GM20000 (cell line): ENCODE measurements at places on chromosomes 1 and 21.

GRCh38 chr1:54138994-54139393 lies 13.8 kb downstream of the CDCP2 start:
- DNase-seq: no peak

- no peak for DNase-seq
These were observed 19.9 kb downstream of the SOX13 start for GRCh38 chr1:204092632-204093420.

GRCh38 chr21:45286671-45287437 lies 841 bp downstream of the POFUT2 start:
- no peak for DNase-seq

GRCh38 chr1:206114692-206115640 lies 2.2 kb downstream of the AVPR1B start:
- DNase-seq: no peak

DNA sequence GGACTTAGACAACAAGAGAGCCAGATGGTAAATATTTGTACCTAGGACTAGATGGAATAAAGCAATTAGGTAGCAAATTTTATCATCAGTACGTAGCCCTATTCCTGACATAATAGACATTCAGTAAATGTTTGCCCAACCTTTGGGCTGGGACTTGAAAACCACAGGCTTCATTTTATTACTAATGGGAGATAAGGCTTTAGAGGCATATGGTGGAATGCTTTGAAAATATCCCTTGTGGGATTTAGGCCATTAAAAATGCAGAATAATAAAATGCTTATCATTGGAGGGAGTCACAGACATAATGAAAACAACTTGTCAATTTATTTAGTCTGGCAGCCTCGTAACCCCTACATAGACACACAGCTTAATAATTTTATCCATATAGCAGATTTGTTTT lies 296.1 kb upstream of the SPAG17 start:
- no peak for DNase-seq

DNA sequence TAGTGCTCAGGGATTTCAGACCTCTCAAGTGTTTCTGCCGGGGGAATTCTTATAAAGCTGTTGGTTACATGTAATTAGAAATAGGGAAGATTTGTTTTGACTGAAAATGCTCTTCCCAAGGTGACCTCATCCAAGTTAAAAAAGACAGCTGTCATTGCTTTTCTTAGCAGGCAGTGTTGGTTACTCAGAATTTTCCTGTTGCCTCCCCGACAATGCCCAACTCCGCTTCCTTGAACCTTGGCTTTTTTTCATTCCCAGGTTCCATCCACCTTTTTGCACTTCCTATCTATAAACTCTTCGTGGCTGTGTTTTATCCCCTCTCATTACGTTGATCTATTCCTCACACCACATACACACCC lies 825 bp upstream of the DPH5 start:
- DNase-seq: no peak

GRCh38 chr1:213761845-213762407 lies 225.8 kb upstream of the PROX1 start:
- DNase-seq: no peak

- peak; percentile 85 for DNase-seq
These were observed 12.6 kb downstream of the PYCR2 start for GRCh38 chr1:225911191-225912130.

GRCh38 chr1:222824641-222825040 lies 9.8 kb downstream of the DISP1 start:
- no peak for DNase-seq

- DNase-seq: no peak
These were observed 178.6 kb downstream of the GPR52 start for GRCh38 chr1:174626031-174627025.

DNA sequence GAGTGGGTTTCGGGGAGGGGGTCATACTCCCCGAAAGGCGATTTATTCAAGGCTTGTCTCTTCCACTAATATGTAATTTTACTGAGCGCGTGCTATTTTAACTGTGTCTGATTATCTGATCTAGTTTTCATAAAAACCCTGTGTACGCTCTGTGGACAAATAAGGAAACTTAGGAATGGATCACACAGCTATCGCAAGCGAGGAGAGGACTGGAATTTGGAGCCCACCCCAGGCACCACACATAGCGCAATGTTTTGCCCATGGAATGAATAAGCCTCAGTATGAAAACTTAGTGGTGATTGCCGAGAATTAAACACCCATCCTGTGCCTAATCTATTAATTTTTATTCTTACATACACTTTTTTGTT lies 9.8 kb upstream of the RAB42 start:
- DNase-seq: no peak

DNA sequence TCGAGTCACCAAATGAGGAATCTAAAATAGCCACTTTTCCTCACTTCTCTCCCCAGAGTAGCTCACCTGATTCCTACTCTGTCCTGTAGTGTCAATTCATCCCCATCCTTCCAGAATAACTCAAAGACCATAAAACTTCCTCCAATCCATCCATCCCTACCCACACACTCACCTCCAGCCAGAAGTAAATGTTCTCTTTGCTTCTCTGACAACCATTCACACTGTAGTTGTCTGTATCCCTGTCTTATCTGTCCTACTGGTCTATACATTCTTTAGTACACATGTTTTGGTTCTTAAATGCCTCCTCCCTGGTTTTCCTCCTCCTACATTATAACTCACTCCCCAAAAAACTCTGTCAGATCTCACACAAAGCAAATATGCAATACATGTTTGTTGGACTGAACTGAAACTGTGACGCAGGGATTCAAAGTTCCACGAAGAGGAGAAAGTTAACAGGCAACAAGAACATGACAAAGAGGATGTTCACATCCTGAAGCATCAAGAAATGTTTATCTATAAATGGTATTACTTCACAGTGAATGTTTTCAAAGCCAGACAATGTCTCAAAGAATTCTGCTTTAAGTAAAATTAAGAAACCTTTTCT lies 11.0 kb downstream of the TP53BP2 start:
- DNase-seq: no peak

DNA sequence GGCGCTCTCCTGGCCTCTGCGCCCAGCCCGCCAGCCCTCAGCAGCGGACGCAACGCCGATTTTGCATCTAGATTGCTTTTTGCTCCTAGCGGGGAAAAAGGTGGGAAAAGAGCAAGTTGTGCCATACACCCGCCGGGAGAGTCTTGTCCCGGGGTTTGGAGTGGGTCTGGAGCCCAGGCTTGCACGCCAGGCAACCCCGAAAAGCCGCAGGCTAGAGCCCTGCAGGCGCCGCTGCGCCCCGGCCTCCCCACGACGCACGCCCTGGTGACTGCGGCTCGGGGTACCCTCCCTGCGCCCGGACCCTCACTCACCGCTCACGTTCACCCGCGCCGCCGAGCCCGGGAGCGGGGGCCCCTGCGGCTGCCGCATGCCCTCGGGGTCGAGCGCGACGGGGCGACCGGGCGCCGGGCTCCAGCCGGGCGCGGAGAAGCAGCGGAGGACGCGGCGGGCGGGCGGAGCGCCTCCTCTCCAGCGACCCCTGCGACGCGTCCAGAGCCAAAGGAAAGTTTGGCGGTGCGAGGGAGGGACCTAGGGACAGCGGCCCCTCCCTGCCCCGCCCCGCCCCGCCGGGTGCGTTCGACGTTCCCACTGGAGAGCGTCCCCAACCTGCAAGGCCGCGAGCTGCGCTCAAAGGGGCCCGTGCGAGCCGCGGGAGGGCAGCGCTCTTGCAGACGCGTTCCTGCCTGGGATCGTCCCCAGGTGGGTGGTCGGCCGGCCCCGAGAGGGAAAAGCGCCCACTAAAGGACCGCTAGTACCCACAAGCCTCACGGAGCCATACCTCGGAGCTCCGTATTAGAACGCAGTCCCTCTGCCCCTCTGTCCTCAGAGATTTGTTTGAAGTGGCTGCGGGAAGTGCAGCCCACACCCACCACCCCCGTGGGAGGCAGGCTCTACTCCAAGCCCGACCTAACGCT lies at the start of gene LPAR3:
TSS of gene LPAR3 (minus strand) at position 502 of the 914 bp plus-strand sequence. CDS start 27,086 bp downstream, outside the sequence.
- no peak for DNase-seq

DNA sequence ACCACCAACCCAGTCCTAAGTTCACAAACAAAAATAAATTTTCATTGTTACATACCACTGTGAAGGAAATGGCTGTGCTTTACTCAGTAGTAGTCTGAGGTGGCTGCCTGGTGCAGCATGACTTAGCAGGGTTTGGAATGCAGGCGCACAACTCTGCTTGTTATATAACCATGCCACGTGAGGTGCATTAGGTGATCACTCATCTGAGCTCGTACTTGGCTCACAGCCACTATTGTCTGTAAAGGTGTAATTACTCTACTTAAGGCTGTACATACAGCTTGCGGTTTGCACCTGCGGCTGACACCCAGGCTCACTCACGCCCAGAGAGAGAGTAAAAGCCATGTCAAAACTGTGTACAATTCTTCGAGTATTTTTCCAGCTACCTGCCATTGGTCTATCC lies 599.4 kb downstream of the LTN1 start:
- no peak for DNase-seq

DNA sequence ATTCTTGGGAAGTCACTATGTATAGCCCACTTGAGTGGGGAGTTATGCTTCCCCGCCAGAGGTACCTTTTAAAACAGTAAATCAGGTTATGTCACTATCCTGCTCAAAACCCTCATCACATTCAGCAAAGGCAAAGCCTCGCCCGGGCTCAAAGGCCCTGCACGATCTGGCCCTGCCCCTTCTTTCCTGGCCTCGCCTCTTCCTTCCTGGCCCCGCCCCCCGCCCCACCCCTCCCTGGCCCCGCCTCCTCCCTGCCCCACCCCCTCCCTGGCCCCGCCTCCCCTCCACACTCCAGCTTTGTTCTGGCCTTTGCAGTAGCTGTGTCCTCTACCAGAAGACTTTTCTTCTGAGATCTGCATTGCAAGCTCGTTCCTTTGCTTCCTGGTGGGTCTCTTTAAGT lies 6.6 kb downstream of the LDLRAD2 start:
- peak; percentile 89 for DNase-seq

- DNase-seq: no peak
These were observed 9.3 kb downstream of the C1QB start for GRCh38 chr1:22662318-22662717.

- no peak for DNase-seq
These were observed 10.0 kb upstream of the OTUD3 start for GRCh38 chr1:19872190-19872589.

GRCh38 chr1:41361495-41362356 lies 492 bp downstream of the FOXO6 start:
- DNase-seq: peak; percentile 64

DNA sequence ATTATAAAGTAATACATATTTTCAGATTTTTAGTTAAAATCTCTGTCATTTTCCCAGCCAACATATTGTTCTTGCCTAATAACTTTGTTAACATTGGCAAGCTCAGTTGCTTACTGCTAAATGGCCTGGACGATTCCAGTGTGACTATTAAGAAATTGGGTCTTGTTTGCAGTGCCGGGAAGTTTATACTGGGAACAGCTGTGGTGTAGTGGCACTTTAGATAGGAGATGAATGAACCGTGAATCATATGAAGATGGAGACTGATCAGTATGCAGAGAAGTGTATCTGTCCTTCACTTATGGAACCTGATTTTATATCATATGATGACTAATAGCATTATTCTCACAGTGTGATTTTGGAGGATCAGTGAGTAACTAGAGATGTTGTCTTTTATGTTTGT lies 3.3 kb downstream of the CHRM3 start:
- no peak for DNase-seq

DNA sequence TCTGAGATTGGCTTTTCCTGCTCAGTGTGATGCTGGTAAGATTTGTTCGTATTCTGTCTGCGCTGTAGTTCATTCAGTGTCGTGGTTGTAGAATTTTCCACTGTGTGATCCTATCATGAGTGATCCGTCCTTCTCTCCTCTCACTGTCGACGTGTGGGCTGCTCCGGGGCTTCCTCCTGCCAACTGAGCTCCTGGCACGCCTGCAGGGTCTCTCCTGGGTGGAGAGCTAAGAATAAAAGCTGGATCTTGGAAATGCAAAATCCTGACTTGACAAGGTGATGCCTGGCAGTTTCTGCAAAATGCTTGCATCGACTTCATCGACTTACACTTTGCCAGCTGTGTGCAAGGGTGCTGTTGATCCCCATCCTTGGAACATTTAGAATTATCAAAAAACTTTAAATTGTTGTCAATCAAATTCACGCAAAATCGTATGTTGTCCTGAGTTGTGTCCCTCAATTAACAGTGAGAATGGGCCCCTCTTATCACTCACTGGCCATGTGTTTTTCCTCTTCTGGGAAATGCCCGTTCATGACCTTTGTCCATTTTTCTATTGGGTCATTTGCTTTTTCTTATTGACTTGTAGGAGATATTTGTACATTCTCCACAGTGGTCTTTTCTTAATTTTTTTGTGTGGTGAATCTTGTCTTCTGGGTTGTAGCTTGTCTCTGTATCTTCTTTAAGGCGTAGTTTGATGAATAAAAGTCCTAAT lies 125.5 kb downstream of the CRYAA start:
- no peak for DNase-seq

DNA sequence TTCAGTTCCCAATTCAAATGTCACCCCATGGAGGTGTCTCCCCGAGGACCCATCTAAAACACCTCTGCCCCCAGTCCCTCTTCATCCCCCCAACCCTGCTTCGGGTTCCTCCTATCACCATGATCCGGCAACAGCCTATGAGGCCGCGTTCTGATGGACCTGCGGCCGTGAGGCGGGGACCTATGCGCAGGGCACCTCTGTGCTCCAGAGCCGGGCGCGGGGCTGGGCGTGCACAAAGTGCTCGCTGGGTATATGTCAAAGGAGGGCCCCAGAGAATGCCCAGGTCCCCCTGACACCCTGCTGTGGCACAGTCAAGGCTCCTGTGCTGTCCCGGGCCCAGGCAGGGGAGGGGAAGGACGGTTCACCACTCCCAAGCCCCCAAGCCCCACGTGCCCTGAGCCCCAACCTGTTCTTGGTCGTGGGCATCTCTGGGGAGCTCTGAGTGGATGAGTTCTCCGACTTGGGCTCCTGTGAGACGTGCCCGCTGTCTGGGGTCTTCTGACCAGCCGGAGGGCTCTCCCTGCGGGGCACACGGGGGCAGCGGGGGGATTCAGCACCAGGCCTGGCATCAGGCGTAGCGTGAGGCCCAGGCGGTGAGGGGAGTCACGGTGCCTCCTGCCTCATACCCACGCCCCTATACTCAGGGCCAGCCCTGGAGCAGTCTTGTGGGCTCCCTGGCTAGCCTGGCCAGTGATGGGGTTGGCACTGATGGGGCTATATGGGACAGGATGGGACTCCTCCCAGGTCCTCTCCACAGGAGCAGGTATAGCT lies 67.7 kb downstream of the RAP1GAP start:
- DNase-seq: no peak

GRCh38 chr1:54474310-54475251 lies 68.4 kb upstream of the SSBP3 start:
- no peak for DNase-seq

GRCh38 chr21:38985568-38986378 lies 180.0 kb downstream of the ETS2 start:
- DNase-seq: peak; percentile 56

- DNase-seq: no peak
These were observed 31.6 kb upstream of the SOX13 start for GRCh38 chr1:204041232-204041767.

GRCh38 chr1:241640867-241641622 lies 876 bp upstream of the CHML start:
- peak; percentile 17 for DNase-seq

- DNase-seq: no peak
These were observed 10.3 kb downstream of the SLAMF1 start for GRCh38 chr1:160636547-160636946.

DNA sequence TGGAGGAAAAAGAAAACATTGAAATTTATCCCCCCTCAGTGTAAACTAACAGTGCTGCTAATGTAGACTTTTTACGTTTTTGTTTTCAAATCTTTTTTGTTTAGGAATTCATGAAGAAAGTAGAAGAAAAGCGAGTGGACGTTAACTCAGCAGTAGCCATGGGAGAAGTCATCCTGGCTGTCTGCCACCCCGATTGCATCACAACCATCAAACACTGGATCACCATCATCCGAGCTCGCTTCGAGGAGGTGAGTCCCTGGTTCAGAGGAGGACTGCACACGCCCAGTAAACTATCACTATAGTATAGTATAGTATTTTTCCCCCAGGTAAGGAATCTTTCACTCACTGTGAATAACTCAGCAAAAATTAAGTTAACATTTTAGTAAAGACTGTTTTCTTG lies 37.8 kb upstream of the BMP8A start:
- no peak for DNase-seq
